ENCODE measurements at places on chromosomes 12 and 14.

- DNase-seq, result no peak
Measured at GRCh38 chr14:22131749-22132476, 457.1 kb downstream of the DAD1 start.

GRCh38 chr12:54584128-54584527 lies 4.3 kb downstream of the PPP1R1A start:
- DNase-seq, result no peak

DNA sequence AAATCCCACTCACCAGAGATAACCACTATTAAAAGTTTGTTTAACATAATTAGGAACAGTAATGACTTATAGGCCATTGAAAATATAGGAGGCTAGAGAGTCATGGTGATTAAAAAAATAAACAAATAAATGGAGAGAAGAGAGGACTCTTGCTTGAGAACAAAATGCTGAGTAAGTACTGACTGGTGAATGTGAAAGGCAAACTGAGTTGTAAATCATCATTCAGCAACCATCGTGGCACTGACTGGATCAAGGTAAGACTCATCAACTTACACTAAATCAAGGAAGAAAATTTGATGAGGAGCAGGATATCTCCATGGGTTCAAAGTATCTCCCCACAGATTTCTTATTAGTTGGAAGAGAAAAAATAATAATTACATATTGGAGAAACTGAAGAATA lies 14.1 kb upstream of the YBX3 start:
- no peak for DNase-seq

DNA sequence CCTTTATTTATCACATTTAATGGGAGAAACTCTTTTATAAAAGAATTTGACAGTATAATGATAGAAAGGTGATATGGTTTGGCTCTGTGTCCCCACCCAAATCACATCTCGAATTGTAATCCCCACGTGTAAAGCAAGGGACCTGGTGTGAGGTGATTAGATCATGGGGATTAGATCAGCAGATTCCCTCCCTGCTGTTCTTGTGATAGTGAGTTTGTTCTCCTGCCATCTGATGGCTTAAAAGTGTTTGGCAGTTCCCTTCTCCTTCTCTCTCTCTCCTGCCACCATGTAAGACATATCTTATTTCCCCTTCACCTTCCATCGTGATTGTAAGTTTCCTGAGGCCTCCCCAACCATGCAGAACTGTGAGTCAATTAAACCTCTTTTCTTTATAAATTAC lies 1110.3 kb downstream of the FLRT2 start:
- DNase-seq, result no peak

DNA sequence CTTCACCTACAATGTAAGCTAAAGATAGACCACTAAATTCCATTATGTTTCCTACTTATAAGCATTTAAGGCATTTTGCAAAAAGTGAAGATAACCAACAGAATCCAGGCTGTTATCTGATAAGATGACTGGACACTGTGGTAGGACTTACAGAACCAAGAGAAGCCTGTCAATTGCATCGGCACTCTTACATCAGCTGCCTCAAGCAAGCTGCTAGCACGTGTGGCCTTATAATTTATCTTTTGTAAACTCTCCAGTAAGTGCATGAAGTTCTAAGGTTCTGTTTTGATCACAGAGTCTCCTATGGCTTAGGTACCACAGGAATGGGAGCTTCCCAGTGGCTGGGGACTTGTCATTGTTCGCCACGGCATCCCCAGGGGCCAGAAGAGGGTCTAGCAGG lies 88.7 kb downstream of the TRAFD1 start:
- DNase-seq, result no peak

DNA sequence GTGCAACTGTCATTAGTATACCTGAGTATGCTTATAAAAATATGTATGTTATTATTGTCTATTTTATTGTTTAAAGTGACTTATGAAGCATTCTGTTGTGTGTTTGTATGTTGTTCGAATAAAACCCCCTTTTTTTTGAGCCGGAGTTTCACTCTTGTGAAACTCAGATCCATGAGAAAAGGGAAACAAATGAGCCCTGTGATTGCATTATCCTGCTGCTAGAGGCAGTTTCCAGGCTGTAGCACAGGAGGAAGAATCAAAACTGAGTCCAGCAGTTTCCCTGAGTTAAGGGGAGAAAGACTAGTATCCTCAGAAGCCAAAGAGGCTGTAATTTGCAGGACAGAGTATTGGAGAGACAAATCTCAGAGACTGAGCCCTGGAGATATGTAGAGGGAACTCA lies 12.5 kb downstream of the SGPP1 start:
- DNase-seq, result no peak

- DNase-seq, result no peak
Measured at GRCh38 chr14:21015312-21015711, 9.5 kb downstream of the NDRG2 start.

GRCh38 chr14:103267226-103267910 lies 66.7 kb upstream of the EIF5 start:
- no peak for DNase-seq

DNA sequence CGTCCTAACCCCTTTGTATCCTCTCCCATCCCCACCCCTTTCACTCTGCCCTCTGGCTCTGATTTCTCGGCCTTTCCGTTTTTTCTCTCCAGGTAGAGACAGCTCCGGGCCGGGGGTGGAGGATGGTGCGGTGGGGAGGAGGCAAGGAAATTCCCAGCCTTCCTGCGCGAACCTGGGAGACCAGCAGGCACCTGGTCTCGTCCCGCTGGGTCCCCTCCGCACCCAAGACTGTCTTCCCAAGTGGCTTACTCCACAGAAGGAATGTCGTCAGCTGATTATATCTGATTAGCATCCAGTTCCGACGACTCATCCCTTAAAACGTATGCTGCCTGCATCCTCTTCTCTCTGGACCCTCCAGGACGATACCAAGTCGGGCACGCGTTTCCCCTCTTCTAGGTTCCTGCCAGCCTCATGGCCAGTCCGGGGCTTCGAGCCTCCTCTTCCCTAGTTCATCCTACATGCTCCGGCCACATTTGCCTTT lies 42.2 kb upstream of the CAPRIN2 start:
- DNase-seq, result peak; percentile 33

DNA sequence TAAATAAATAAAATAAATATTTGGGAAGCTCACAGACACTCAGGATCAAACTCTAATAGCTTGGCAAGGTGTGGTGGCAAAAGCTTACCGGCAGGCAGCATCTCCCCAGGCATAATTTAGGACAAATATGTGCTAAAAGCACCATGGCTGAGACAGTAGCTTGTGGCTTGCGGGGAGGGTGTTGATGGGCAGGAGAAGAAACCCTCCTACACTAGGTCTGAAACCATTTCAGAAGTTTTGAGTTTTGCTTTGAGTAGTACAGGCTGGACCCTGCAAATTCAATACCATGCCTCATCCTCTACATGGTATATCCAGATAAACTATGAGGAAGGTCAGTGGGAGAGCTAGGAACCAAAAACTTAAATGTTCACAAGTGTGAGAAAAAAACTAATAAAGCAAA lies 33.1 kb downstream of the MAP3K9 start:
- no peak for DNase-seq

- peak; percentile 89 for DNase-seq
Measured at GRCh38 chr12:32549675-32550079, 129.4 kb upstream of the DNM1L start.

DNA sequence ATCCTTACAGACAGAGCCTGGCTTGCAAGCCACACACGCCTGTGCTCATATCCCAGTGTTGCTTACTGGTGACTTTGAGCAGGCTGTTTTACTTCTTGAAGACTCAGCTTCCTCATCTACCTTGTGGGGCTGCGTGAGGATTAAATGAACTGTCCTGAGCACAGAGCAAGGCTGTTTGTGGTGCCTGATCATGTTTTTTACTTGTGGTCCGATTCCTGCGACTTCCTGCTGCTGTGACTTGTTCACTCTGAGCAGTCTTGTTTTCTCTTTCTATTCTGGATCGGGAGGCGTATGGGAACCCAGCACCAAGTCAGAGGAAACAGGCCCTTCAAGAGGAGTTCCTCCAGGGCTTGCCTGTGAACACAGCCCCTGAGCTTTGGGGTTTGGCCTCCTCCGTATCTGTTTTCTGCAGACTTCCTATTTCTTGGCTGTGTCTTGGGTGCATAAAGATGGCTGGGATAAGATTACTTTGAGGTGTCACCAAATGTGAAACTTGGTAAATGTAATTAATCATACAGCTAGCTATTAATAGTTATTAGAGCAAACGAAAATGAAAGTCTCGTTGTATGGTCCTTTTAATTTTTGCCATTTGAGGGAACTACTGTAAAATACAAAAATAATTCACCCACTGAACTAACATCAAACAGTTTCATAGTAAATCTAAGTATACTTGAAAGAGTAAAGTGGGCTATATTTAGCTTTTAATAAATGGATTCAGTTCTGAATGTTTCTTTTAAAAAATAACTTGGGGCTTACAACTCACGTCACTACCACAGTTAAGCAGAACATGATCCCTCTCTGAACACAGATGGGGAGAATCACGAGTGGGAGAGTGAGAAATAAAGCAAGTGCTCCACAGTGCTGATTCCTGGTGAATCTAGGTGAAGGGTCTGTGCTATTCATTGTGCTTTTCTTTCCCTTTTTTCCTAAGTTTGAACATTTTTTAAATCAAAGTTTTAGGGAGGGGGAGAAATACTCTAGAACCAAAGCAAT lies 251.5 kb downstream of the FOXN3 start:
- no peak for DNase-seq

GRCh38 chr12:59867689-59868088 lies 271.9 kb downstream of the SLC16A7 start:
- no peak for DNase-seq

DNA sequence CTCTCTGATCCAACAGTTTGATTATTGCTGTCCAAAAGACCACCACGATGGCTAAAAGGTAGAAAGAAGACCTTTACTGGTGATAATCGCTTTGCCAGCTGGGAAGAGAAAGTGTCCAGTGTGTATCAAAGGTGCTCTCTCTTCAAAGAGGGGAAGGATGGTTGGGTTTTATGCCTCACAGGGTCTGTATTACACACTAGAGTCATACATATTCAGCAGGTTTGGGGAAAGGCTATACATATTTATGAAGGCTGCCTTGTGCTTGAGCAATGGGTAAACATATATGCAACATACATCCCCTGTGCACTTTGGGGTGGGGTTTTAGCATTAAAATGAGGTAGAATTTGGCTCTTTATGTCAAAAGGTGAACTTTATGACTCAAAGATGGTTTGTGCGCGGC lies 18.2 kb downstream of the GPRC5D start:
- no peak for DNase-seq

GRCh38 chr14:29982993-29983392 lies 55.3 kb upstream of the PRKD1 start:
- no peak for DNase-seq

DNA sequence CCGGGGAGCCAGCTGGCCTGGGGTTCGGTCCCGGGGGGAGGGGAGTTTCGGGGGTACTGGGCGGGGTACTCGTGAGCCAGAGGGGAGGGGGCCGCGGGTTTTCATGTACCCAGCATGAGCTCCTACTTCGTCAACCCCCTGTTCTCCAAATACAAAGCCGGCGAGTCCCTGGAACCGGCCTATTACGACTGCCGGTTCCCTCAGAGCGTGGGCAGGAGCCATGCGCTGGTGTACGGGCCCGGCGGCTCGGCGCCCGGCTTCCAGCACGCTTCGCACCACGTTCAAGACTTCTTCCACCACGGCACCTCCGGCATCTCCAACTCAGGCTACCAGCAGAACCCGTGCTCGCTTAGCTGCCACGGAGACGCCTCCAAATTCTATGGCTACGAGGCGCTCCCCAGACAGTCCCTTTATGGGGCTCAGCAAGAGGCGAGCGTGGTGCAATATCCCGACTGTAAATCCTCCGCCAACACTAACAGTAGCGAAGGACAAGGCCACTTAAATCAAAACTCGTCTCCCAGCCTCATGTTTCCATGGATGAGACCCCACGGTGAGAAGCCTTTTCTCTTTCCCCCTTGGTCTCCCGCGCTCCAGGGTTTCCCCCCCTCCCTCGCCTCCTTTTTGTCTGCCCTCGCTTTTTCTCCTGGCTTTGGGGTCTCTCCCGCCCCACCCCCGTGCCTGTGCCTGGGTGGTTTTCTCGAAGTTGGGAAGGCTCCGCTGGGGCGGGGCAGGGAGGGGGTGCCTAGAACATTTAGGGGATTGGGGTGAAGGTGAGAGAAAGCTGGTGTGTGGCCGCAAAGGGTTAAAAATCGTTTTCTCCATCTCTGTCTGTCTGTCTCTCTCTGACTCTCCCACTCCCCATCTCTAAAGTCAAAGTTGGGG lies 627 bp downstream of the HOXC8 start:
- DNase-seq, result no peak

DNA sequence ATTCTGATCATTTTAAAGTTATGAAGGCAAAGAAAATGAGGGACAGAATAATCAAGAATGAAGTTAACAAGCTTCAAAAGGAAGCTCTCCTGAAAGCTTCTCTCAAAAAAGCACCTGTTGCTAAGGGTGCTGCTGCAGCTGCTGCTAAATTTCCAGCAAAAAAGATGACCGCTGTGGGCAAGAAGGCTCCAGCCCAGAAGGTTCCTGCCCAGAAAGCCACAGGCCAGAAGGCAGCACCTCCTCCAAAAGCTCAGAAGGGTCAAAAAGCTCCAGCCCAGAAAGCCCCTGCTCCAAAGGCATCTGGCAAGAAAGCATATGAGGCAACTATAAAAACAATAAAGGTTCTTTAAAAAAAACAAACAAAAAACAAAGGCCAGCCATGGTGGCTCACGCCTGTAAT lies 52.7 kb upstream of the NR2C1 start:
- no peak for DNase-seq

- no peak for DNase-seq
Measured at GRCh38 chr12:111532751-111533150, 66.4 kb downstream of the ATXN2 start.
